ENCODE measurements at places on chromosomes 4 and X.

DNA sequence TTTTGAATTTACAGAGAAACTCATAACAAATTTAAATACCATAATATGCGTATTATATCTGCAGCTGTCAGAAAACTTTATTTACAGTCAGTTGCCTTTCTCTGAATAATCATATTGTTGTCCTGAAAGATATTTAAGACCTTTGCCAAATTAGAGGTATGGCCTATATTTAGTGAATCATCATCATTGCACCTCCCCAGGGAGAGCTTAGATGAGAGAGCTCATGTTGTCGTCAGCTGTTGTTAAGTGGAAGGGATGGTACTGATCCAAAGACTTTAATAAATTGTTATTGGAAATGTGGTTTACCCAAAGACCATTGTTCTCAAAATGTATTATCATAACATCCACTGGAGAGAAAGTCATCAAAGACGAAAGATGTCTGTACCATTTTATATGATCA, 128.6 kb downstream of the HTR2C start:
- no peak for DNase-seq

DNA sequence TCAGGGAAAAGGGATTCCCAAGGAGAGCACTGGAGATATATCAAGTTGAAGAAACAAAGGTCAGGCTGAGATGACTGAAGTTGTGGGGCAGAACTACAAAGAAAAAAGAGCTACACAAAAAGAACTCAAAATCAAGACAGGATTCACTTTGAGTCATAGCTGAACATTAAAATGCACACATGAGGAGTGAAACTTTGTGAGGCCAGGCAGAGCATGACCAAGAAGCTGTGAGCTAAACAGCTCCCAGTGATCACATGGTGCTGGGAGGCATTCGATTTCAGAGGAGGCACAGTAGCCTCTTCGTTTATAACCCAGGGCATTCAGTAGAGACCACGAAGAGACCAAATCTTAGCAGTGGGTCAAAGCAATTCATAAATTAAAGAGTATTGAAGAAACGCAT, 145.3 kb downstream of the ATRX start:
- no peak for DNase-seq

DNA sequence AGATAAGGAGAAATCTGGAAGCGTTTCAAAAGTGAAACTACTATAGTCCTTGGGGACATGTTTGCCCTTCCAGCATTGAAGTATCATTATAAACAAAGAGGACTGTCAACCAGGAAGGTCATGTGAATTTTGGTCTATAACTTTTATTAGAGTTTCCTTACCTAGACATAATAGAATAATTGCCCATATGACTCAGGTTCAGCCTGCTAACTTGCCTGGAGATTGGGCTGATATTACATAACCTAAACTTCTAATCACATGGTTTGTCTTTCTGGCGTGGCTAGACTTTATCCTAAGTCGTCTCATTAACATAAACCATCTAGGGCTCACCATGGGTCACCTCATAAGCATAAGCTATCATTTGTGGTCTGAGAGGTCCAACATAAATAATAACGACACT, 775.9 kb downstream of the CENPC start:
- no peak for DNase-seq

- no peak for DNase-seq
These were observed 3.4 kb downstream of the SAT1 start for GRCh38 chrX:23786268-23786815.

- no peak for DNase-seq
These were observed 12.1 kb upstream of the PLAC1 start for GRCh38 chrX:134670134-134670924.

GRCh38 chr4:120059036-120059435, 7.6 kb downstream of the MAD2L1 start:
- DNase-seq = no peak

GRCh38 chr4:141348573-141348972, 127.9 kb downstream of the ZNF330 start:
- no peak for DNase-seq

DNA sequence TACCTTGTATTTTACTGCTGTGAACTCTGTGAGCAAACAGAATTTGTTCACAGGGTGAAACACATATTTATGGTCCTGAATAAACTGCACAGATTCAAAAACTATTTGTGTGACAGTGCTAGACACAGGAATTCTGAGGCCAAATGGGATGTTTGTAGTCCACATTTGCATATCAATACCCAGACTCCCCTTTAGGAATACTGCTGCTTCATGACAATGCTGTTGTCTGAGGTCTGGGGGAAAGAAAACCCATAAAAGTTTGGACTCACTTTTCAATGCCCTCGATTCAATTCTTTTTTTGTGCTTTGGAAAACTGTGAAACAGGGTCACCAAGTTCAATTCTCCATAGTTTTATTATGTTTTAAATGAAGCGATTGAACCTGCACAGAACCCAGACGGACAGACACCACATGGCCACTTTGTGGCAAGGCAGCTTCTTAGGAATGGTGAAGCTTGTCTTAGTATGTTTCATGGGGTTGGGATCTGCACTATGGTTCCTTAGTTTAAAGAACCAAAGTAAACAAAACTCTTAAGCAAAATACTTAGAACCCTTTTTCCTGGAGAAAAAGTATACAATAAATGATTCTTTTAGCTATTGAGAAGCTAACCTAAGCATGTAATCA, 92.3 kb upstream of the MAD2L1 start:
- no peak for DNase-seq

- DNase-seq = no peak
These were observed 2.7 kb downstream of the HPSE start for GRCh38 chr4:83331956-83332355.

GRCh38 chrX:97330151-97330550, 446.4 kb downstream of the RPA4 start:
- DNase-seq = no peak

DNA sequence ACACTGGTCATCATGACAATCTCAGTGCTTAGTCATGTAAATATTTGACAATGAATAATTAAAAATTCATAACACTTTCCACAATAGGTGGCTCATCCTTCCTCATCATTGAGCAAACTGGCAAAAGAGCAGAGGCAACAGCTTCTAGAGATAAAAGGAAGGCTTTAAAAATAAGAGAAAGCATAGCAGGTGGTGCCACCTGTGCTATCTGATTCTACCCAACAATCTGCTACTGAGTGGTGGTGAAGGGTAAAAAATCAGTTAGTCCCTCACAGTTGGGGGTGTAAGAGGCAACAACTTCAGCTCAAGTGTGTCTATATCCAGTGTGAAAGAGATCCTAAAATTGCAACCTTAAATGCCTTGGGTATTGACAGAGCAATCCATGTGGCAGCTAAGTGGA, 280.1 kb upstream of the PPARGC1A start:
- DNase-seq = no peak

GRCh38 chr4:109294006-109294405, 8.5 kb downstream of the COL25A1 start:
- no peak for DNase-seq

DNA sequence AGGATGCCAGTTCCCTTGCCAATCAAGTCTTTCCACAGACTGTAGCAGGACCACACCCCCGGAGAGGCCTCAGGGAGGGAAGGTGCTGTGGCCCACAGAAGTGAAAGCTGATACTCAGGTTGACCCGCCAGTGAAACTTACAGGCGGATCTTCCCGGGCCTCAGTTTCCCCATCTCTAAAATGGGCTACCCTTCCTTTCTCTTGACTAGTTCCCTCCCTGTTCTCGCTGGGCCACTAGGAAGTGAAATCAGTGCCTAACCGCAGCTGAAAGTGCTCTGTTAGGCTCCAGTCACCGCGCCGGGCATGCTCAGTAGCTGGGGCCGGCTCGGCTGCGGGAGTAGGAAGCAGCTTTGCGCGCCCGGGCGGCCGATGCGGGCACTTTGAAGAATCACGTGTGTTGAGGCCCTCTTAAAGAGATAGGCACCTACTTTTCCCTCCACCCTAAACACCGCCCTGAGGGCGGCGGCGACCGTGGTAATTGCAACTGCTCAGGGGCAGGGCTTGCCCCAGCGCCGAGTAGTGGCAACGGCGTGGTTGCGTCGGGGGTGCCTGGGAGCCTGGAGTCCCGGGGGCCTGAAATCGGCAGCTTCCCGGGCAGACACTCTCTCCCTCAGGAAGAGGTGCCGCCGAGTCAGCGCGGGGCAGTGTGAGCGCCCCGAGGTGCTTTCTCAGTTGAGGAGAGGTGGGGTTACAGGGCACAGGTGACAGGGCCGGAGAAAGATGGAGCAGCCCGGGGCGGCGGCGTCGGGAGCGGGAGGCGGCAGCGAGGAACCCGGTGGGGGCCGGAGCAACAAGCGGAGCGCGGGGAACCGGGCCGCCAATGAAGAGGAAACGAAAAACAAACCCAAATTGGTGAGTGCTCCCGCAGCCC, at the start of gene DIAPH2:
Gene DIAPH2 (plus strand): TSS at position 504 of the 871 bp plus-strand sequence.
- peak; percentile 47 for DNase-seq

GRCh38 chr4:84750260-84750959, 167.5 kb downstream of the CDS1 start:
- DNase-seq = no peak

- no peak for DNase-seq
These were observed 17.8 kb upstream of the TBC1D19 start for GRCh38 chr4:26566133-26566532.

DNA sequence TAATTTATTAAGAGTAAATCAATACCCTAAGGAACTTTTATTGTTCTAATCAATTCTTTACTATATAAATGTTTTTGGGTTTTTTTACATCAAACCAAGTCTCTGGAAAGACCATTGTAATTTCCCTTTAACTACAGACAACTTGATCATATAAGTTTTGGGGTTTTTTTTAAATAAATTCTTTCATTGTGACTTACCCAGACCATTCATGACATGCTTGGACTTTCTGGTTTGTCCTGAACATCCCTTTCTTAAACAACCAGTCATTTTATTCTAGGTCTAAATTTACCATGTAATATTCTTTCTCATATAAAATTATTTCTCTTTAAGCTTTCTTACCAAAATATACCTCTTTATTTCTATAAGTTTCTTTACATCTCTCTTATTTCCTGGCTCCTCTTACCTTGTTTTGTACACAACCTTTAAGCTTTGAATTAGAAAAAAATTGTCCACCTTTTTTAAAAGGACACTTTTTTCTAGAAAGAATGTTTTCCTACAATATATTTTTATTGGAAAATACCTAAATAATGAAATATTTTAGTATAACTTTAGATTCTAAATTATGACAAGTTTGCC, 8.4 kb downstream of the CNGA1 start:
- DNase-seq = no peak

DNA sequence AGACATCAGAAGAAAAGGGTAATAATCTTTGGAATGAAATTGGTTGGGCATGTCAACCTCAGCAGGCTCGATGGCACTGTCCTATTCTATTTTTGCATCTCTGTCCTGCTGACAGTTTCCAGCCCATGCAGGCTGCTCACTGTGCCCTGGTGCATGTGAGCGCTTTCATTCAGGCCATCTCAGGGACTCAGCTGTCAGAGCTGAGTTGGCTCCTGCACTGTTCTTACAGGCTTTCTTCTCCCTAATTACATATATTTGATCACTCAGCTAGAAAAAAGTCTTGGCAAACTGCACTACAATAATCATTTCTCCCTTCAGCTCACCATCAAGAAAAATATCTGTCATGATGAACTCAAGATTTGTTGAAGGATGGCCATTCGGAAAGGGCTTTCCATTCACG, 84.7 kb downstream of the RASL11B start:
- no peak for DNase-seq

GRCh38 chr4:189048119-189048518, 892.6 kb upstream of the FRG1 start:
- DNase-seq = no peak

- DNase-seq = no peak
These were observed 205.1 kb downstream of the PDHA2 start for GRCh38 chr4:96044971-96045370.

DNA sequence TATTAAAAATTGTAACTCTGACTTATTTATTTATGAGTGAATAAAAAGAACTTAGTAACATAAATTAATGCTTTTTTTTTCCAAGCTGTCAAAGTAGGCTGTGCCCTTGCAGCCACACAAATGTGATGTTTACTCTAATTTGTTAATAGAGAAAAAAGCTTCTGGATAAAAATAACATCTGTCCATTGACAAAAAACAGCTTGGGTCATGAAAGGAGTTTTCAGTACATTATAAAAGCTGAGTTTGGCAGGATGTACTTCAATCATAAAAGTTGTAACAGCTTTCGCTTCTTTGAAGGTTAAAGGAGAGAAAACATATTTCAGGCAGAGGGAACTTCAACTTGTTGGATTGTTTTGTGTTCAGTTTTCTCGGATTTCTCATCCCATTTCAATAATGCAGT, 105.6 kb downstream of the SLC4A4 start:
- no peak for DNase-seq
